ENCODE measurements at places on chromosomes 13 and 19.

DNA sequence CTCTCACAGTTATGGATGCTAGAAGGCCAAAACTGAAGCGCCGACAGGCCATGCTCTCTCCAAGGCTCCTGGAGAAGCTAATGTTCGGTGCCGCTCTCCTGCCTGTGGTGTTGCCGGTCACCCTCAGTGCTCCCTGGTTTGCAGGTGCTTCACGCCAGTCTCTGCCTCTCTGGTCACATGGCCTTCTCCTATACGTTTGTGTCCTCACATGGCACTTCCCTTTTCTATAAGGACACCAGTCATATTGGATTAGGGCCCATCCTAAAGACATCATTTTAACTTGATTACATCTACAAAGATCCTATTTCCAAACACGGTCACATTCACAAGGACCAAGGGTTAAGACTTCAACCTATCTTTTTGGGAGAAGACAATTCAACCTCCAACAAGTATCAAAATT lies 671.3 kb upstream of the ARGLU1 start:
- DNase-seq, result no peak

GRCh38 chr13:26179344-26179743 lies 42.8 kb downstream of the RNF6 start:
- DNase-seq, result no peak

- DNase-seq, result no peak
Observed at GRCh38 chr13:110536006-110536693, 25.4 kb downstream of the RAB20 start.

DNA sequence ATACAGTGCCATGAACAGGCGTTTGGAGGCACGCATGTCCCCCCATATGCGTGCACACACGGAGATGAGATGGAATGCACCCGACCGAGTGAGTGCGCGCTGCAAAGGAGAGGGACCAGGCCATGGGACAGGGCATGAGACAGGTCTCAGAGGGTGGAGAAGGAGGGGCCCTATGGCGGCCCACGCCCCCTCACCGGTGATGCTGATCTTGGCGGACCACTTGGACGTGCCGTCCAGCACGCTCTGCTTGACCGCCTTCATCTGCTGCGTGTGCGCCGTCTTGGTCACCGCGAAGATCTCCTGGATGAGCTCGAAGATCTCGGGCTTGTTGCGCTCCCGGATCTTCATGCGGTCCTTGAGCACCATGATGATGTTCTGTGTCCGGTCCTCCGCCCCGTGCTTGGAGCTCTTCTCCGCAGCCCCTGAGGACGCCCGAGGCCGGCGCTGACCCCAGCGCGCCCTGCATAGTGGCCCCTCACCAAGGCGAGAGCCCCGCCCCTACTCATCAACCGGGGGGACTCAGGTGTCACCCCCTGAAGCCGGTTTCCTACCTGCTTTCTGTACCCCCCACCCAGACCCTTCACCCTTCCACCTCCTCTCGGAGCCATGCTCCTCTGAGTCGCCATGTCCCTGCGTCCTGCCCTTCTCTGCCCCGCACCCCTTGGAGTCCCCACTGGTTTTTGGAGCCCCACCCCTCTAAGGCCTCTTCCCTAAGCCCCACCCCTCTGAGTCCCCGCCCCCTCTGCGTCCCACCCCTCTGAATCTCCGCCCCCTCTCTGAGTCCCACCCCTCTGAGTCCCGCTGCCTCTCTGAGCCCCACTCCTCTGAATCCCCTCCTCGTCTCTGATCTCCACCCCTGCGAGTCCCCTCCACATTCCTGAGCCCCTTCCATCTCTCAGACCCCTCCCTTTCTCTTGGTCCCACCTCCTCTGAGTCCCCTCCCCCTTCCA lies 40.8 kb downstream of the UNC13A start:
- DNase-seq, result no peak

DNA sequence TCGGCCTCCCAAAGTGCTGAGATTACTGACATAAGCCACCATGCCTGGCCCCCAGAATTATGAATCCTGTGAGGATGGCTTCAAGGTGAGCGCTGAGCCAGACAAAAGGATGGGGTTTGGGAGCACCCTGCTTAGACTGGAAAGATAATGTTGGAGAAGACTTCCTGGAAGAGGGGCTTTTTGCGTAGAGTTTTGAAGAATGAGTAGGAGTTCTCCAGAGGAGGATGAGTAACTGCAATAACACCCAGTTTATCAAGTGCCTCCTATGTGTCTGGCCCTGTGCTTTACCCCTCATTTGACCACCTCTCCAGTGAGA lies 641 bp upstream of the GDF15 start:
- no peak for DNase-seq

GRCh38 chr13:30334663-30335386 lies 27.5 kb upstream of the KATNAL1 start:
- no peak for DNase-seq

- DNase-seq, result no peak
Observed at GRCh38 chr13:39226359-39226758, 188.1 kb downstream of the NHLRC3 start.

GRCh38 chr19:57078802-57079201 lies 41.0 kb upstream of the USP29 start:
- DNase-seq, result no peak

DNA sequence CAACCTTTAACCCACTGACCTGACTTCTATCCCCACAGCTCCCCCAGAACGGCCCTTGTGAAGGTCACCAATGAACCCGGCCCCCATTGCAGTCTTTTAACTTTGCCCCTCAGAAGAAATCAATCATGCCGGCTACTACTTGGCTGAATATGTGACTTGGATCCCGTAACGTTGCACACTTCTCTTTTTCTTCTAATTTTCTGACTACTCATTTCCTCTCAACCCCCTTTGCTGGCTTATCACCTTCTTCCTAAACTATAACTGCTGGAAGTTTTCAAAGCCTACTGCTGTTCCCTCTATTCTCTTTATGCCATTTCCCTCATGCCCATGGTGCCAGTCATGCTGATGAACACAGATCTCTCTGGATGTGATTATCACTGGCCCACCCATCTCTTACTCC lies 367.6 kb downstream of the DNAJC15 start:
- no peak for DNase-seq

DNA sequence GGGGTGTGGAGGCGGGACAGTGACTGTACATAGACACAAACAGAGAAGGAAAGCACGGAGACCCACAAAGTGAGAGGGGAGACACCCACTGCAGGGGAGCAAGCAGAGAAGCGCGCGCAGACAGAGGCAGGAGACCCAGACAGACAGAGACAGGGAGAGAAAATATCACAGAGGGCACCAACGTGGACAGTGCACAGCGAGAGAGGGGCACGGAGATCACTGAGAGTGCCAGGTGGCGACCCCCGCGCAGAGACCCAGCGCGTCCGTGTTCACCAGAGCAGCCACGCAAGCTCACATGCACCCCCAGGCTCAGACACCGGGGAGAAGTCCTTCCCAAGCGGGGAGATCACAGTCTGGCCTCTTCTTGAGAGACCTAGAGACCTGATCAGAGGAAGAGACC lies 1.4 kb upstream of the CACNG7 start:
- no peak for DNase-seq

GRCh38 chr13:109576331-109576813 lies 210.0 kb downstream of the IRS2 start:
- DNase-seq, result no peak

- no peak for DNase-seq
Observed at GRCh38 chr19:27676334-27676733, 1536.6 kb downstream of the UQCRFS1 start.

- no peak for DNase-seq
Observed at GRCh38 chr13:109785141-109785891, 1.1 kb downstream of the IRS2 start.

DNA sequence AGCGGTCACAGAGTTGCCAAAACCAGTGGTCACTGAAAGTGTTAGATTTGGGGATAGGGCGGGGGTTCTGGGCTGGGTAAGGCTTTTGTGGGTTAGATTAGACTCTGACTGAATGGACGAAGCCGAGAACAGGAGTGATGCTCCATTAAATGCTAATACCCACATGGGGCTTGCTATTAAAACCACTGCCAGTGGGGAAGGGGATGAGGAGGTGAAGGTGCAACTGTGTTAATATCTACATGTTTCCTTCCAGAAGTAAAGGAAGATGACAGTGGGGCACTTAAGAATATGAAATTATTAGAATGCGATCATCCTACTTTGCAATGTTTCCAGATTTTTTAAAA lies 573 bp upstream of the ZNF614 start:
- DNase-seq, result no peak

GRCh38 chr13:28984825-28985224 lies 164.7 kb downstream of the MTUS2 start:
- DNase-seq, result no peak

DNA sequence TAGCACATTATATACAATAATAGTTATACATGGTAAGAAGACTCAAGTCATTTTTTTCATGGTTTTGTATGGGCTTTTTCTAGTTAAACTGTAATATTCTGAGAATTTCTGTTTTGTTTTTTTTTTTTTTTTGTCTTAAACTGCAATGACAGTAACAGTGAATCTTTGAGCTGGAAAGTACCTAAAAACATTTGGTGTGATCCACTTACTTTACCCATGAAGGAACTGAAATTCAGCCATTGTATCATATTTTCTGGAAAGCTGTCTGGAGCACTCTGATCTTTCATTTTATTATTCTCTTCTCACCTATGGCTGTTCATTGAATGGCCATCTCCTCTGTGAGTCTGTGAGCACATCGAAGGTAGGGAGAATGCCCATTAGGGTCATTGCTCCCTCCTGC lies 37.8 kb downstream of the MYO16 start:
- no peak for DNase-seq

GRCh38 chr19:35752746-35753350 lies 4.0 kb downstream of the HSPB6 start:
- no peak for DNase-seq

- DNase-seq, result no peak
Observed at GRCh38 chr13:43816401-43816889, 29.7 kb upstream of the ENOX1 start.

GRCh38 chr13:106098778-106099177 lies 436.7 kb downstream of the EFNB2 start:
- no peak for DNase-seq

DNA sequence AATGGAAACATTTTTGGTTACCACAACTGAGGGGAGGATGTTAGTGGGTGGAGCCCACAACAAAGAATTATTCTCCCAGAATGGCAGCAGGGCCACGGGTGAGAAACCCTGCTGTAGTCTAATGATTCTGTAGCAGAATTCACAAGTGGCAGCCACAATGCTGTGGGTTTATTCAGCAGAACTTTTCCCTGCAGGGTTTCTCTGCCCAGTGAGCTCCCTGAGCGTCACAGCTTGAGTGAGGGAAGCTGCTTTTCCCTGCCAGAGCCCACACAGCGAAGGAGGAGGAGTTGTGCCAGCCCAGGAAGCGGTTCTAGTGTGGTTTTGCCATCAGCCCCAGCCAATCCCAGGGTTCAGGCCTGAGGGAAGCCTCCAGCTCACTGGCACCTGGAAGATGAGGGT lies 4.4 kb downstream of the ATP12A start:
- no peak for DNase-seq

DNA sequence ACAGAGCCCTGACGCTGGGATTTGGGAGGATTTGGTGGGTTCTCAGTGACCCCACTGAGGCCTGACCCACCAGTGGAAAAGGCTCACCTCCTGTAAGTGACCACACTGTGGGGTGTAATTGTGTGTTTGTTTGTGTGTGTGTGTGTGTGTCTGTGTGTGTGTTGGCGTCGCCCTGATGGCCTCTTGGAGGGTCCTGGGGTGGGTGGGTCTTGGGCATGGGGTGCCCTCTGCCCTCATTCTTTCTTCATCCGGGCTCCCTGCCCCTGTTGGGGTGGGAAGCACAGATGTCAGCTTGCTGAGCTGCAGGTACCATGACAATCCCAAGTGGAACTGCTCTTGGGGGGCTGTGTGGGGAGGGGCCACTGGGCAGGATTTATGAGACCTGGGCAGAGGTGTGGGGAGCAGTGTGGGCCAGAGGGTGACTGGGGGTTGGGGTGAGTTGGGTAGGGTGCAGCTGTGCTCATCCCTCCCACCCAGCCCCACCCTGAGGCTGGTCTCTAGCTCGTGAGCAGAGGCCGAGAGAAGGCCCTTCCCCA lies 22.8 kb downstream of the WTIP start:
- DNase-seq, result no peak

- peak; percentile 11 for DNase-seq
Observed at GRCh38 chr13:39616087-39616694, 13.2 kb upstream of the LHFPL6 start.

DNA sequence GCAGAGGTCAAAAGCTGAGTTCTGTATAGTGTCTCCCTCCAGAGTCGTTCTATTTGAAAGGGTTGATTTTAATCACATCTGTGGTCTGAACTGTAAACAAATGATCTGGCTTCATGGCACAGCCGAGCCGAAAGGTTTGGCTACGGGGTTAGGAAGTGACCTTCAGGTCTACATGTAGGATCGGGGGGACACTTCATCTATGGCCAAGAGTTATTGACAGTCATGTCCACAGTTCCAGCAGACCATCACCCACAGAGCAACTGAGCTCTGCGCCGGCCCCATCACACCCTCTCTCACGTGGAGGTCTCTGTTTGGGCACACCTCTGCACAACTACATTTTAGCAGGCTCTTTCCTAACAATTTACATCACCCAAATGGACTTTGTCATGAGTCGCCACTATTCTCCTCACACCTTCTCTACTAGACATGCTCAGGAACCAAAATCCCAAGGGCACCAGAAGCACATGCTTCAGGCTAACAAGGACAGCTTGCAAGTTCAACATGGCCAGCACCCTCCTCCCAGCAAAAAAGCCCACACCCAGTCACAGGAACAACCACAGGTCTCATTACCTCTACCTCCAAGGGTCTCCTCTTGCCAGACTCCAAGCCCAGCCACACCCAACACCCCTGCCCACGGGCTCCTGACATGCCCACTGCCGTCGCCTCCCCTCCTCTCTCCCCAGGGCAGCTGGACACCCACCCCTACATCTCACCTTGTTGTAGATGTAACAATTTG lies 36.1 kb upstream of the EPHX3 start:
- no peak for DNase-seq
